Muscle of leg (tissue), 16 donors: ENCODE measurements at places on chromosomes 7 and 10. TPM values are rescaled to one million over a fixed set of nuclear protein-coding genes. Genes with fewer than 3 reads are reported as not detected.

- no peak overlapping the region for H3K27ac ChIP-seq
- DNase-seq: no peak
- peaks cover 14% of the 10 kb centered on the region for H3K27me3 ChIP-seq
- H3K4me1 ChIP-seq: peaks cover 19% of the 10 kb centered on the region
- peaks cover 4% of the 10 kb centered on the region for H3K36me3 ChIP-seq
Measured at GRCh38 chr7:73669858-73670385, 2.3 kb downstream of the VPS37D start.

Gene GJD4
- 2.0 TPM for total RNA-seq

- H3K4me3 ChIP-seq: no peak overlapping the region
- no peaks in the 10 kb centered on the region for H3K36me3 ChIP-seq
- H3K27me3 ChIP-seq: no peaks in the 10 kb centered on the region
- H3K27ac ChIP-seq: peak overlapping the region; percentile 44
Measured at GRCh38 chr10:114779803-114780576, 41.6 kb upstream of the FHIP2A start.

GRCh38 chr10:13945390-13946208, 358.8 kb downstream of the PRPF18 start:
- no peaks in the 10 kb centered on the region for H3K27me3 ChIP-seq
- no peak overlapping the region for H3K4me3 ChIP-seq
- DNase-seq: peak; percentile 68
- peak overlapping the region; percentile 59 for H3K27ac ChIP-seq
- no peaks in the 10 kb centered on the region for H3K36me3 ChIP-seq

DNA sequence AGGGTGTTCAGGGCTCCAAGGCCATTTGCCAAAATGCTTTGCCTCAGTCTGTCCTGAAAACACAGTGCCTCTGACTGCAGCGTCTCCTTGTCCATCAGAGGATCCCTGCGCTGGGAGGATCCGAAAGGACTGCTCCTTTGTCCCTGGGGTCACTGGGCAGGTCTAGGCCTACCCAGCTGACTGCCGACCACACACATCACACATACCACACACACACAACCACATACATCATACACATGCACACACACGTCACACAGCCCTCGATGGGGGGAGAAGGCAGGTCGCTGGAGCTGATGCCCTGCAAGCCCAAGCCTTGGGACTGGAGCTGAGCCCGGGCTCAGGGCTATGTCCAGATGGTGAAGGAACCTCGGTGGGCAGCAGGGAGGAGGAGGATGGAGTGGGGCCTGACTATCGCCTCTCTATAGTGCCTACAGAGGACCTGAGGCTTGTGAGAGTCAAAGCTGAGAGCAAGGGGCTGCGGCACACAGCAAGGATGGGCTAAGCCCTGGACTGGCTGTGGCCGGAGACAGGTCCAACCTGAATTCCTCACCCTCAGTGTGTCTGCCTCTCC, 29.1 kb downstream of the GPRIN2 start:
- peaks cover 3% of the 10 kb centered on the region for H3K27me3 ChIP-seq
- no peaks in the 10 kb centered on the region for H3K36me3 ChIP-seq
- DNase-seq: no peak

- no peak overlapping the region for H3K4me3 ChIP-seq
- DNase-seq: no peak
- peaks cover 28% of the 10 kb centered on the region for H3K27me3 ChIP-seq
- peaks cover 55% of the 10 kb centered on the region for H3K4me1 ChIP-seq
- no peak overlapping the region for H3K27ac ChIP-seq
- no peaks in the 10 kb centered on the region for H3K36me3 ChIP-seq
Measured at GRCh38 chr10:86965986-86966654, 2.2 kb upstream of the ADIRF start.

- no peak overlapping the region for H3K27ac ChIP-seq
- H3K4me3 ChIP-seq: no peak overlapping the region
- no peaks in the 10 kb centered on the region for H3K4me1 ChIP-seq
- no peaks in the 10 kb centered on the region for H3K36me3 ChIP-seq
Measured at GRCh38 chr10:54081950-54082349, 719.1 kb downstream of the PCDH15 start.

GRCh38 chr7:51352174-51353100, 35.8 kb upstream of the COBL start:
- H3K27me3 ChIP-seq: no peaks in the 10 kb centered on the region
- H3K36me3 ChIP-seq: no peaks in the 10 kb centered on the region
- no peak overlapping the region for H3K27ac ChIP-seq
- no peak overlapping the region for H3K4me3 ChIP-seq
- DNase-seq: peak; percentile 79
- H3K4me1 ChIP-seq: peaks cover 17% of the 10 kb centered on the region

Gene ECHDC3
- total RNA-seq: 8.3 TPM

DNA sequence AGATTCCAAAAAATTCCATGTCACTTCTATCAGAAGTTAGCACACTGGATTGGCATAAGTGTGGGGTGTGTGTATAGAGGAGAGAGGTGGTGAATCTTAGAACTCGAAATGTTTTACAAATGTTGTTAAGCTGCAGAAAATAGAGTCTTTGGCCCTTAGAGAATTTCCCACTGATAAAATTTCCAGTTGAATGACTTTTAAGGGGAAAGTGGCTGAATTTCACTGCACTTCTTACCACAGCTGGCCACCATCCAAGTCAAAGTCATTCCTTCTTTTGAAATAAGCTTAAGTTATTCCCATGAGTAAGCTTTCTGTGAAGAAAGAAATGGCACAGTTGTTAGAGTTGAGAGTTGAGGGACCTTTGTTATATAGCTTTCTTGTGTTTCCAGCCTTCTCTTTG, 13.9 kb downstream of the VCL start:
- no peaks in the 10 kb centered on the region for H3K36me3 ChIP-seq
- no peak overlapping the region for H3K27ac ChIP-seq
- no peak overlapping the region for H3K4me3 ChIP-seq
- peak; percentile 56 for DNase-seq
- H3K27me3 ChIP-seq: no peaks in the 10 kb centered on the region

Gene NAT16
- total RNA-seq: not detected

- H3K27me3 ChIP-seq: no peaks in the 10 kb centered on the region
- peaks cover 23% of the 10 kb centered on the region for H3K4me1 ChIP-seq
- peak within 1 kb of the TSS; percentile 89 for H3K27ac ChIP-seq
Measured at GRCh38 chr10:97425964-97426775, at the start of gene PGAM1. PGAM1 (plus strand) TSS chr10:97426191; CDS start chr10:97426308, 117 bp downstream.

Gene RBM33
- 46.2 TPM for total RNA-seq

DNA sequence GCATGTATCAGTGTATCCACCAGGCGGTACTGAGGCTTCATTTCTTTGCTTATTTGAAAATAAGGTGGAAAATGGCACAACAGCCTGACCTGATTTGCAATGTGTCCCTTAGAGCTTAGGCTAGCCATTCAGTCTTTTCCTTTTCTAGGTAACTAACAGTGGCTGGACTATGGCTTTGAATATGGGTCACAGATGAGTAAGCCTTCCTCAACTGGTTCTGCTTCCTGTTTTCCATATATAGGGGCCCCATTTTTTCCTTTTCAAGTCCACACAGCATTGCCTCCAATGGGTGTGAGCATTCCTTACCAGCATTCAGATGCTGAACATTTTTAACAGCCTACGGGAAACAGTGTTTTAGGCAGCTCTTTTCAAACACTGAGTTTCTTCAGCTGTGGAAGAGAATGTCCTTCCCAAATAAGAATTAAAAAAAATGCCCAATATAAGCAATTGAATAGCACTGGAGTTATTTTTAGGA, 3.9 kb upstream of the ITGB1 start:
- H3K27ac ChIP-seq: peak overlapping the region; percentile 83
- DNase-seq: peak; percentile 66
- no peaks in the 10 kb centered on the region for H3K36me3 ChIP-seq
- no peaks in the 10 kb centered on the region for H3K27me3 ChIP-seq
- no peak overlapping the region for H3K4me3 ChIP-seq
- peaks cover 12% of the 10 kb centered on the region for H3K4me1 ChIP-seq
